Hippocampal formation (tissue), 2 donors: ENCODE measurements at places on chromosomes 7 and 10.

DNA sequence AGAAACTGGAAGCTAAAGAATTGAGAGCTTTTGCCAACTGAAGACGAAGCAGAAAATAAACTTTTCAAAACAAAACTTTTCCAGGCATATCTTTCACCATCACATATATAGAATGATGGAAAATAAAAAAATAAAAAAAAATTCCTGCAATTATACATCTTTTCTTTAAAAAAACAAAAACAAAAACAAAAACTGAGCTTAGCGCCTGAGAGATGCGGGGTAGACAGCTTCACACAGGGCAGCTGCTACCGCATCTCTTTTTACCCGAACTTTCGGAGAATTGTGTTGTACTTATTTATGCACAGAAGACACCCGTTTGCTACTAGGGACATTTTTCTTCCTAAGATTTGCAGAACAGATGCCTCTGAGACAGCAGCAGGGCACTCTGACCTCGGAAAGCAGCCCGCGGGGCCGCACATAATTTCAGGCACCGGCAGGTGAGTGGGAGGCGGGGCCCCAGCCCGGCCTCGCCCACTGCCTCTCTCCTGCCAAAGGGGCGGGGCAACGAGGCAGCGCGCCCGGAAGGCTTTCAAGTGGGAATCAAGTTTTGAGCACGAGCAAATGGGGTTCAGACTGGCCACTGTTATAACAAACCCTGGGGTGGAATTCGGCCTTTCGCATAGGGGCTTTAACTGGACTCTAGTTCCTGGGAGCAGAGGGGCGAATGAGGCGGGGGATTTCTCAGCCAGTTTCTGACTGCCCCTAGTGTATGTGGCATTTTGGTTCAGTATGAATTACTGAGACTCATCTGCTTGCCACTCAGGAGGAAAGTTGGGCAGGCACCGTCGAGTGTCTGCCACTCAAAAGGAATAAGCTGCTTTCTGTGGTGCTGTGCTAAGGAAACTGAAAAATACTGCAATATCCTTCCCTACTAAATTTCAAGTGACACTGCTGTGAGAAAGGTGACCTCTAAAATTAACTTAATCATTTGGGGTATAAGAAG lies 18.5 kb upstream of the FAM133B start:
- no peak for DNase-seq

- DNase-seq = no peak
These were observed 113.6 kb upstream of the NFE2L3 start for GRCh38 chr7:26038201-26038990.

DNA sequence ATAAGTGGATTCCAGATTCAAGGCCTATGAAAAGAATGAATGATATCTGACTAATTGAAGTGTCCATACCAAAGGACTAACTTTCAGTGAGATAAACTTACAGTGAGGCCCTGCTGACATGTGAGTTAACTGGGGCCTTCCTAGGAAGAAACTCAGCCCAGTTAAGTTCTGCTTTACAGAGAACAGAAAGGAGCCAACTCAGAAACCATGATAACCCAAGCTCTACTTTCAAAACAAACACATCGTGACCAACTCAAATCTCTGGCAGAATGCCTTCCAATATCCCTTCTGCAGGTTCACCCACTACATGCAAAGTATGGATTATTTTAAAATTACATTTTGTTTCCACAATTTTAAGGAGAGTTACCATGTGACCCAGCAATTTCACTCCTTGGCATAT lies 75.8 kb upstream of the MRLN start:
- no peak for DNase-seq

- DNase-seq = no peak
These were observed 122.1 kb downstream of the PTN start for GRCh38 chr7:137221467-137221866.

DNA sequence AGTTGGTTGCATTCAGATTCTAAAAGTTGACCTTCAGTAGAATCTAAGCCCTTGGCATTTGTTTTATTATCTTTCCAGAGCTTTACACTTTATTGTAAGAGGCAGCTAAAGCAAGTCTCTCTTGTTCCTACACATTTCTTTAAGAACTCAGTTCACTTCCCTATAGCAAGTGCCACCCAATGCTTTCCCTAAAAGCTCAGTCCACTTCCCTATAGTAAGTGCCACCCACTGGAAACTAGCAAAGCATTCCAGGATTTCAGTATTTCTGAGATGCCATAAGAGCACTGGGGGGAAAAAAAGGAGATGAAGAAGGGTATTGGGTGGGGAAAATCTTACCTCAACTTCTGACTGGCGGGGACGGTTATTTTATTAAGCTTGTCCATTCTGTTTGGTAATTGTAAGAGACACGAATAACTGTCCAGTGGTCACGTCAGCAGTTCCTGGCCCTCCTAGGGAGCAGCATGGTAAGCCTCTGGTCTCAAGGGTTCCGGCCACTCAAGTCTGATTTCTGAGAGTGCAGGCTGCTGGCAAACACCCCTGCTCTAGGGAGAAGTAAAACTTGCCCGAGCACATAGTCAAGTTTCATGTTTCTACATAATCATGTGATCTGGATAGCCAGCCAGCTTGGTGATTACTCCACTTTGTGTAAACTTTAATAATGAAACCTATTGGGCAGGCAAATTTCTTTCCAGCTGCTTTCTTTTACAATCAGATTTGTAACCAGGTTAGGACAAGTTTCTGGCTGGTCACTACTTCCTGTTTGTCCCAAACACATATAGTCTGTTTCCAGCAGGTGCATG lies at the start of gene BLNK:
Gene BLNK (minus strand): TSS at position 554 of the 800 bp plus-strand sequence. CDS start 171 bp downstream, at position 383.
- no peak for DNase-seq

- DNase-seq = no peak
These were observed 67.4 kb downstream of the ZNF92 start for GRCh38 chr7:65441010-65441409.

GRCh38 chr10:46995234-46995633 lies 84.0 kb downstream of the PTPN20 start:
- DNase-seq = no peak

- no peak for DNase-seq
These were observed 674.3 kb downstream of the SDK1 start for GRCh38 chr7:3975371-3975770.

GRCh38 chr7:159094919-159095915 lies 49.5 kb downstream of the VIPR2 start:
- DNase-seq = no peak
